ENCODE measurements at places on chromosomes 12 and 14.

DNA sequence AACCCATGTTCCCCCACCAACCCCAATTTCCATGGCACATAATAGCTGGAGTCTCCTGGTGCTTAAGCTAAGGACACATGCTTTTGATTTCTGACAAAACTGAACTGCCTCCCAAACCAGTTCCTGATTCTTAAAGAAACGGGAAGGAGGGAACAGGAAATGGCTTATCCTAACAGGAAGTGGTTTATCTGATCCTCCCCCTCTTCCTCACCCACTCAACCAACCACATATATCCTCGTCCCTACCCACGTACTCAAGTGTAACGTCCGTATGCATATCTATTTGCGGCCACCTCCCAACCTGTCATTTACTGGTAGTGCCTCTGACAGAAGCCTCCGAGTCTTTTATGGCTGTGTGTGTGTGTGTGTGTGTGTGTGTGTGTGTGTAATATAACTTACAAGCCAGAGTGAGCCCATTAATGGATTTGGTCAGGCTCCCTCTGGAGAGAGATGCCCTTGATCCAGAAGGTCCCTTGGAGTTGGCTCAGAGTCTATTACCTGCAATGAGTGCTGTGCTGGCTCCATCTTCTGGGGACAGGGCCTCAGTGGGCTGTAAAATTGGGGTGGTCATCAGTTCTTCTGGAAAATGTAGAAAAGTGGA lies 7.7 kb downstream of the DAZAP2 start:
- DNase-seq = peak; percentile 65

- no peak for DNase-seq
Observed at GRCh38 chr14:55710506-55711041, 130.6 kb downstream of the KTN1 start.

- DNase-seq = no peak
Observed at GRCh38 chr12:52404951-52405350, 1.2 kb downstream of the KRT82 start.

DNA sequence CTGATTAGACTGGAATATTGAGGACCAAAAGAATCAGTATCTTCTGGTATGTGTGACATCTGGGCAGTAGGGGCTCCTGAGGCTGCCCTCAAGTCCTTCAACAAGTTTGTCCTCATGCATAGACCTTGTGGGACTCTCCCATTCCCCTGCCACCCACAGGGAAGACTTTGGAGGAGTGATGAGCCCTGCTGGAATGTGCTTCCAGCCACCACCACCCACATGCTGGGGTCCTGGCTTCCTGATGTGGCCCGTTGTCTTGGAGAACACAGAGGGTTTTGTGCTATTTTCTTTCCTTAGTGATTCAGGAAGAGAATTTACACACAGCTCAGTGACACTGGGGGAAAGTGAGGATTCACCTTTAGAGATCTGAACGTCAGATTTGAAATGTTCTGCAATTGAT lies 29.2 kb upstream of the SEL1L start:
- DNase-seq = no peak

GRCh38 chr14:101917413-101918017 lies 46.9 kb upstream of the DYNC1H1 start:
- DNase-seq = peak; percentile 14
